ENCODE measurements at places on chromosomes 1 and 21.

DNA sequence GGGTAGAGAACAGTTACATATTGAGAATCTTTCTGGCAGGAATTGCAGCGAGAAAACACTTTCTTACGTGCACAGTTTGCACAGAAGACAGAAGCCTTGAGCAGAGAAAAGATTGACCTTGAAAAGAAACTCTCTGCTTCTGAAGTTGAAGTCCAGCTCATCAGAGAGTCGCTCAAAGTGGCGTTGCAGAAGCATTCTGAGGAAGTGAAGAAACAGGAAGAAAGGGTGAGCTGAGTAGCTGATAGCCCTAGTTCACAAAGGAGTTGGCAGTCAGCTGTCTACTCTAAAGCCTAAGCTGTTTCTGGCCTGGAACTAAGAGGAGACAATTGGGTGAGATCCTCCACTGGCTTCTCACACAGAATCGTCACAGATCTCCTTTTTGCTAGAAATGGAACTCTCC is 20.3 kb upstream of the SH3BGRL3 start:
- no peak for DNase-seq

DNA sequence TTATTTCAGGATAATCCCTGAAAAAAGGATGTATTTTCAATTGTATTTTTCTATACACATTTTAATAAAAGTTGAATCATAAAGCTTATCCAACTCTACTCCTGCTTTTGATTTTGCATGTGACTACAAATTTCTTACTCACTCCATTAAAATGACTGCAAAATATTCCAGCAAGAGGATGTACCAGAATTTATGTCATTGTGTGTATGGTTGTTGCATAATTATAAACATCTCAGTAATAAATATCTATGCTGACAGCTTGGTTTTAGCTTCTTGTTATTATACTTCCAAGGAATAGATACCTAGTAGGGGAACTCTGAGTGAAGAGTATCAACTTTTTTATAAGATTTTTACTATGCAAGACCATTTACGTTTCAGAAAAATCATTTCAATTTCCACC is 463.2 kb upstream of the RUNX1 start:
- DNase-seq: no peak

- DNase-seq: no peak
Observed at GRCh38 chr21:42850463-42850862, 28.9 kb downstream of the WDR4 start.

GRCh38 chr1:89588480-89588879 is 44.4 kb upstream of the LRRC8C start:
- no peak for DNase-seq

GRCh38 chr1:51327386-51327785 is 3.0 kb downstream of the TTC39A start:
- no peak for DNase-seq

DNA sequence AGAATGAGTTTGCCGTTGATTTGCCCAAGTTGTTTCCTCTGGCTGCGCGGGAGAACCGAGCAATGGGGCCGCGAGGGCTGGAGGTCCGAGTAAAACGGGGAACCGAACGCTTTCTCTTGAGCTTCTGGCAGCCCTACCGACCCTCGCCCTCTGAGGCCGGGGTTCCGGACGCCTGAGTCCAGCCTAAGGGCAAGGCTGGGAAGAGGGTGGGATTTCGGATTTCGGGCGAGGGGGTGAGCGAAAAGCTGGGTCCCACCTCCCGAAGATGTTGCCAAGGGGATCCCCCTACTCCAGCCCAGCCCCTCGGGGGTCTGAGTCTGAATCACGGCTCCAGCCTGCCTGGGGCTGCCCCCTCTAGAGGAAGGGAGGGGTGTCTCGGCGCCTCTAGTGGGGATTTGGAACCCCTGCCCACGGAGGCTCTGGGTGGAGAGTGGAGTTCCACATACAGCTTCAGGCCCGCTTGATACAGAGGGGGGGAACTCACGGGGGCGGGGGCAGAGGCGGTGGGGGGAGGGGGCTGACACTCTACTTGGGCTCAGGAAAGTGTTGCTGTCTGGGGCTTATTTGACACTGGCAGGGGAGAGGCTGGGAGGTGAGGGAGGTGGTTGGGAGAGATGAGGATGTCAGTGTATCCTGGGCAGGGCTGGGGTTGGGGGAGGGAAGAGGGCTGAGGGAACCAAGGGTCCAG is 617 bp downstream of the KIRREL1 start:
- no peak for DNase-seq

DNA sequence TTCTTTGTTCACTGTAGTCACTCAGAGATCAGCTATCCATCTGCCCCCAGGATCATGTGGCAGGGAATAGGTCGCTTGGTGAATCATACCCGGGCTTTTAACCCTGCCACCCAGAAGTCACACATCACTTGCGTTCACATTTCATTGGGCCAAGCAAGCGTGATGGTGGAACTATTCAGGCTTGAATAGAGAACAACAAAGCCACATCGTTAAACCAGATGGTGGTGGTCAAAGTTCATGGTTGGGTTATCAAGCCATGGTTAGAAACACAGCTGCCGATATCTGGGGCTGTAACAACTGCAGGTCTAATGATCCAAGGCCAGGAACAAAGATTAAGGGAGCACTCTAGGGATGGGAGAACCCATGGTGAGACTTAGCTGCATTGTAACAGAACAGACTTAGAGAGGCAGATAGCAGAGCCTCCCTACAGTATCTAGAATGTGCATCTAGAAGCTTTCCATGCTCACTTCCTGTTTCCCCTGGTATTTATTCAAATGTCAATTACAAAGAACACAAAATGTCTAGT is 40.0 kb upstream of the PTPRC start:
- no peak for DNase-seq

DNA sequence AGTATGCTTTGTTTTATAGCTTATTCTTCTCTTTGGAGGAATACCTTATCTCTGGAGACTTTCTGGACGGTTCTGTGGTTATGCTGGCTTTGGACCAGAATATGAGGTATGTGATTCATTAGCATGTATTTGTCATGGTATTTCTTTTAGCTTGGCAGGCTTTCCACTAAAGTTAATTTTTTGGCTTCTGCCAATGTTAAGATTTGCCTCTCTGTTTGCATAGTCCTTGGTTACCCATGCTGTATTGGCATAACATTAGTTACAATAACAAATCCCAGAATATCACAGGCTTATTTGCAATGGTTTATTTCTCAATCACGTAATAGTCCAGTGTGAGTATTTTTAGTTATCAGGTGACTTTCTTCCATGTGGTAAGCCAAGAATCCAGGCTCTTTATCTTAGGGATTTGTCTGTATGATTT is 9.7 kb downstream of the ZMPSTE24 start:
- DNase-seq: no peak

DNA sequence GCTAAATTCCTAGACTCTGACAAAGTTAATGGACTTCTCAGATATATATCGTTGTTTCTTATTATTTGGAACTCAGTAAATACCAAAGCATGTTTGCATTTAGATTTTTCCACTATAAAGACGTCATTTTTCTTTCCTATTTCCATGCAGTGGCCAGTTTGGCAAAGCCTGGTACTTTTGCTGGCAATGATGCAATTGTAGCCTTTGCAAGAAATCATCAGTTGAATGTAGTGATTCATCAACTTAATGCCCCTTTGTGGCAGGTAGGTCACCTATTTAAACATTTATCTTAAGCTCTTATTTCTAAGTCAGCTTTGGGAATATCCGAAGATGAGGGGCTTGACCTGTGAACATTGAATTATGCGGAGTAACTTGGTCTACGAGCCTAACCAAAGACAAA is 12.0 kb downstream of the OTUD3 start:
- DNase-seq: no peak

- DNase-seq: no peak
Observed at GRCh38 chr1:27607239-27607804, 3.4 kb upstream of the AHDC1 start.

GRCh38 chr21:14080040-14080763 is 130.6 kb downstream of the LIPI start:
- no peak for DNase-seq

GRCh38 chr1:243258731-243259130 is 2.9 kb downstream of the SDCCAG8 start:
- no peak for DNase-seq
